ENCODE measurements at places on chromosomes 5 and 9.

DNA sequence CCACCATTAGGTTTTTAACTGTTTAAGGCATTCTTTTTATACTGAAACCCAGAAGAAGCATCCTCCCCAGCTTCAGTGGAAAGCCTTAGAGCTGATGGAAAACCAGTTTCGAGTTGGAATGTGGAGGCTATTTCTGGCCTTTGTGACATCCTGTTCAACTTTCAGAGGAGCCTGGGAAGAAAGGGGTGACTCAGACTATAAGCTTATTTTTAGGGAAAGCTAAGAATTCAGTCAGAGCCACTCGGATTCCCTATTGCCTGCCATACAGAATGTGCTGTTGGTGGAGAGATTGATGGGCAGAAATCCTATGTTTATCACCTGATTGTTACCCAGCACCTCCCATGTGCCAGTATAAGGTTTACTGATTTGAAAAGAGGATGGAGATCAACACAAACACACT is 19.8 kb downstream of the PALM2AKAP2 start:
- no peak for DNase-seq

- DNase-seq: no peak
These were observed 2.8 kb downstream of the CACNA1B start for GRCh38 chr9:137880160-137880975.

DNA sequence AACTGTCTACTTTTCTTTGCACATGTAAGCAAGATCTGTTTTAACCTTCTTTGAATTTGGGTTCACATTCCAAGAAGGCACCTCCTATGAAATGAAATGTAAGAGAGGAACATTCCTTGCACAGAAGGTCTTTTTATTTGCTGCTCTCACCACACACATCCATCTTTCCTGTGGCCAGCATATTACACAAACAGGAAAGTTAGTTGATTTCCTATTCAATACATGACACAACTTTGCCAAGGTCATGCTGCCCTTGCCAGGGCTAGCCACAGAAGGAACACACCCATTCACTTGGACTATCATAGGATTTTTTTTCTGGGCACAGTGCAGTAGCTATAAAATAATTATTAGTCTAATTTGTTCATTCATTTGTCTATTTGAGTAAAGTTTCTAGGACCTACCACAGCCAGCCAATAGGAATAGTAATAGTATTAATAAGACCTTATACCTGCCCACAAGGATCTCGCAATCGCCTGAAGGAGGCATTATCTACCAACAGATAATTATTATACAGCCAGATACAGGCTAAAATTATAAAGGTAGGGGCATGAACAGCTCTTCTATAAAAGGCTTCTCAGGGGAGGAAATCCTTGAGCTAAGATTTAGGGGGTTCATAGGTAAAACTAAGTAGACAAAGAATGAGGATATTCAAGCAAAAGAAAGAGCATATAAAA is 78.1 kb upstream of the NREP start:
- no peak for DNase-seq

DNA sequence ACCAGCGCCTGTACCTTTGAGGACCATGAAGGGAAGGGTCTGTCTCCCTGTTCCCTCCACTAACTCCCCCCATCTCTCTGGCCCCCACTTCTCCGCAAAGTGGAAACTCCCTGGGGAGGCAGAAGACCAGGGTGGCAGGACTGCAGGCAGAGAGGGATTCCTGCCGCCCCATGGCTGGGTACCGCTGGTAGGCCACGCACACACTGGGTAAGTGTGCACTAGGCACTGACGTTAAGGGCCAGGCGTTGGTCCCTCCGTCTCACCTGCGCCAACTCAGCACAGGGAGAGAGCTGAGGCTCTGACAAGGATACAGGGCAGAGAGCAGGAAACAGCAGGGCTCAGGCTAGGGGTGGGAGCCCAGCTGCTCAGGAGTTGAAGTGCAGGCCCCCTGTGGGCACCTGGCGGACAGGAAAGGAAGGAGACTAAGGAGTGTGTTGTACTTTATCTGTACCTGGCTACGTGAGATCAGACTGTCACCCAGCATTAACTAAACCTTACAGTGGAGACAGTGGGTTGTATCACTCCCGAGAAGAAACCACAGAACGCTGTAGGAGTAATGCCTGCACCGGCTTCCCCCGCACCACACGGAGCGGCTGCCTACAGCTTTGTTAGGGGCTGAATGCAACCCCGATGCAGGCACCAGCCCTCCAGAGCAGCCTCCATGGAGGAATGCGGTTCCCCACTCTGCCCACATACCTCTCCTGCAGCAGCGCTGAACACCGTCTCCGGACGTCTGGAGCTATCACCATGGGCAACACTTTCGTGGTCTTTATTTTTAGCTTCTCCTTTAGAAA is 34.2 kb upstream of the CLPTM1L start:
- DNase-seq: no peak

DNA sequence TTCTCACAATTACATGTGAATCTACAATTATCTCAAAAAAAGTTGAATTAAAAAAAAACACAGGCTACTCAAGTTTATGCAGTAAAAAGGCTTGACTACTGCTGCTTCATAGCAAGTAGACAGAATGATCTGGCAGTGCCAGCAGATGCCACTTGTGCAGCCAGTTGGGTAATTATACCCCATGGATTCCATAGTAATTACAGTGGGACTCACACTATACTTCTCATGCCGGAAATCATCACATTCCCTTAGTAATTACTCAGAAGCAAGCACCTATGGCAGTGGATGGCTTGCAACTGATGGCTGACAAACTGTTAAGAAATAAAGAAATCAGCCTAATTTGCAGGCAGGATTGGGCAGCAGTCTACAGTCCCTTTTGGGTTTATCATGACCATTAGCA is 463.2 kb upstream of the KLF4 start:
- DNase-seq: no peak

- no peak for DNase-seq
These were observed 51.4 kb upstream of the EPB41L4B start for GRCh38 chr9:109372246-109372645.

DNA sequence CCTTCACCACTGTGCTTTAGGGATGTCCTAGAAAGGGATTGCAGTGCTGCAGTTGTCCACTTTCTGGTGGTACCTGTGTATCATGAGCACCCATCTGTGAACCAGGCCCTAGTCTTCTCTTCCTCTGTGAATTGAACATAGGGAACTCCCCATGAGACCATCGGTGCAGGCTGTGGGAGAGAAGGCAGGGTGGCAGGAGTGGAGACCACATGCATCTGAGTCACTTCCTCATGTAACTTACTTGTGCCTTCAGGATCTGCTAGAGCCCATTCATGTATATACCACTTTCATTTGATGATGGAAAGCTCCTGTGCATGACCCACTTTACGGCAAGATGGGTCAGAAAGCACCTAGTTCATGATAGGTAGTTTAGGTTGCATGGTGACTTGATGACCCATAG is 478.1 kb upstream of the CDH9 start:
- no peak for DNase-seq

DNA sequence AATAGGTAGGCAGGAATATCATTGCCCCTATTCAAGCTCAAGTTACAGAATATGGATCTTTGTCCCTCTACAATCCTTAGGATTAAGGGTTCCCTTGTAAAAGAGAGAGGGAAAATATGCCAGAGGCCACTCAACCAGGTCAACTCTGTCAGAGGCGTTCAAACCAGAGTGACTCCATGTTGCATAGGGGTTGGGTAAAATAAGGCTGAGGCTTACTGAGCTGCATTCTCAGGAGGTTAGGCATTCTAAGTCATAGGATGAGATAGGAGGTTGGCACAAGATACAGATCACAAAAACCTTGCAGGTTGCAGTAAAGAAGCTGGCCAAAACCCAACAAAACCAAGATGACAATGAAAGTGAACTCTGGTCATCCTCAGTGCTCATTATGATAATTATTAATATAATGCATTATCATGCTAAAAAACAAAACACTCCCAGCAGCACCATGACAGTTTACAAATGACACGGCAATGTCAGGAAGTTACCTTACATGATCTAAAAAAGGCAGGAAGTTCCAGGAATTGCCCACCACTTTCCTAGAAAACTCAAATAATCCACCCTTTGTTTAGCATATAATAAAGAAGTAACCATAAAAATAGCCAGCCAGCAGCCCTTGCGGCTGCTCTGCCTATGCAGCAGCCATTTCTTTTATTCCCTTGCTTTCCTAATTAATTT is 64.8 kb downstream of the ERP44 start:
- DNase-seq: no peak

DNA sequence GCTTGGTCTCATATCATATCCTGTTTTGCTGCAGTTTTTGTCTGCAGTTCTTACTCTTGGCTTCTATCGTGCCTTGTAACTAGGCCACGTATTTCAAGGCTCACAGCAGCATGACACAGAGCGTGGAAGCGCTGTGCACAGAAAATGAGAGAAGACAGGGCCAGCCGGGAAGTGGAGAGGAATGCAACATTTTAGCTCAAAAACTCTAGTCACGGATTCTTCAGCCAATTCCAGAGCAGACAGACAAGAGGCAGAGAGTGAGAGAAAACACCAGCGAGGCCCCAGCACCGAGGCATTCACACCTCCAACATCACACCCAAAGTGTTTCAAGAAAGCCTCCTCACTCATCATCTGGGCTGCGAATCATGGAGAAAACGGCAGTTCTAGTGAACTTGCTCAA is 160.8 kb downstream of the DNAH5 start:
- no peak for DNase-seq

DNA sequence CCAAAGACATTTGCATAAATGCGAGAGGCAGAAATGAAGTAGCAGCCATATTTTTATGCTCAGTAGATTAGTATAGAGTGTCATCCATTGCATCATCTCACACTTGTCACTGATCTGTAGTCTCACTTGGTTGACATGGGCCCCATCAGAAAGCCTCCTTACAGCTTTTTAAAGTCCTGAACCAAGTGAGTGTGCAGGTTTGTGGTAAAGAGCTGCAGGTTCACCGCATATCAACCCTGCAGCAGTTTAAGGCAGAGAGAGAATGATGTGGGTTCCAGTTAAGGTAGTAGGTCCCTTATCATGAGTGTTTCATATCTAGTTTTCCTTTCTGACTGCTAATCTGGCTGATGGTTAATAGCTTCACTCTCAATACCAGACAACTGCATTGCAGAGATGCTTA is 1080.3 kb downstream of the NR2F1-AS1 start:
- no peak for DNase-seq

GRCh38 chr9:130445268-130445983 is 665 bp downstream of the ASS1 start:
- no peak for DNase-seq

- DNase-seq: no peak
These were observed 21.1 kb upstream of the GOLPH3 start for GRCh38 chr5:32195265-32195664.

- DNase-seq: no peak
These were observed 36.0 kb upstream of the CLPTM1L start for GRCh38 chr5:1380910-1381309.

GRCh38 chr5:91006713-91007112 is 376.4 kb downstream of the ARRDC3 start:
- DNase-seq: no peak

GRCh38 chr5:65623482-65623881 is 651 bp downstream of the TRIM23 start:
- no peak for DNase-seq

DNA sequence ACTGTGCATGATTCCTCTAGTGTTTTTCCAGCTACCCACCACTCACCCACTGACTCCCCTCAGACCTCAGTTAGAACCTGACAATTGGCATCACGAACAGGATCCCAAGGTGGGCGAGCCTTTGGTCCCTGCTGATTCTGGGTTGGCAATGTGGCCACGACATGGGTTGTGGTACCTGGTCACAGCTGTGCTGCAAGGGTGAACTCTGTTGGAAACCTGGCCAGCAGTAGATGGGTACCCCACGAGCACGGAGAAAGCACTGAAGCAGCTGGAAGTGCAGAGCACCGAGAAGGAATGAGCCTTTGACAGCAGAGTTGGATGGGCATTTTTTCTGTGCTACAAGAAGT is 180.1 kb downstream of the PDE4D start:
- DNase-seq: no peak

DNA sequence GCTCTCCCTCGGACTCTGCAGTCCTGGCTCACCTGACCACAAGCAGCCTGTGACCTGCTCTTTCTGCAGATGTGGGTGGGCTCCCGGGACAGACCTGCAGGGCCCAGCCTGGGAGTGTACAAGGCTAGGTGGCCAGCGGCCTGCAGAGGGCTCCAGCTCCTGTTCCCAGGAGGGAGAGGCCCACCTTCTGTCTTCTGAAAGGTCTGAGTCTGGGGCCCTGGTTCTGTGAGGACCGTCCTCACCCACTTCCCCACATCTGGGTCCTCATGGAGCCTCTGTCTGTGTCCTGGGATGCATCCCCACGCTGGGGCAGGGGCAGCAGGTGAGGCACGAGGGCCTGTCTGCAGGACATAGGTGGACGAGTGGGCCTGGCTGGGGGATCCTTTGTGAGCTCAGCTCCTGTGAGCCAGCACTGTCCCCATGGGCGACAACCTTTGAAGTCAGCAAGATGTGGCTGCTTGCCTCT is 43.7 kb downstream of the PHF2 start:
- no peak for DNase-seq

- DNase-seq: no peak
These were observed 14.2 kb upstream of the MACIR start for GRCh38 chr5:103244398-103244797.

GRCh38 chr5:14184082-14184481 is 40.9 kb downstream of the TRIO start:
- no peak for DNase-seq

GRCh38 chr5:145203193-145203592 is 631.9 kb downstream of the PRELID2 start:
- no peak for DNase-seq

- DNase-seq: no peak
These were observed 174.6 kb downstream of the CD180 start for GRCh38 chr5:67021962-67022361.

DNA sequence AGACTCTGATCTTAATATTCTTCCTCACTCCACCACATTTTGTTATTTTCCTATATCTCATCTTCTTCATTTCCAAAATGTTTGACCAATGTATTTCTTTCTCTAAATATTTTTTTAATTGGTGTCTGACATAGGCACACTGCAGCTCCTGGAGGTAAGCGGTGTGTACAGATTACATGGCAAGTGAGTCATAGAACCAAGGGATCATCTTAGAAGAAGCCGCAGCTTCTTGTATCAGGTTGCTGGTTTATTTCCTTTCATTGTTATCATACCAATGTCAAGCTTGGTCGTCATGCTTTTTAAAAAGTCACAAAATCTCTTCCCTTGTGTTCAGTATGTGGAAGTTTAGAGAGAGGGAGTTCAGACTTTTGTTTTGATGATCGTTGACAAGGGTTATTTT is 526.1 kb upstream of the CDH18 start:
- DNase-seq: no peak

DNA sequence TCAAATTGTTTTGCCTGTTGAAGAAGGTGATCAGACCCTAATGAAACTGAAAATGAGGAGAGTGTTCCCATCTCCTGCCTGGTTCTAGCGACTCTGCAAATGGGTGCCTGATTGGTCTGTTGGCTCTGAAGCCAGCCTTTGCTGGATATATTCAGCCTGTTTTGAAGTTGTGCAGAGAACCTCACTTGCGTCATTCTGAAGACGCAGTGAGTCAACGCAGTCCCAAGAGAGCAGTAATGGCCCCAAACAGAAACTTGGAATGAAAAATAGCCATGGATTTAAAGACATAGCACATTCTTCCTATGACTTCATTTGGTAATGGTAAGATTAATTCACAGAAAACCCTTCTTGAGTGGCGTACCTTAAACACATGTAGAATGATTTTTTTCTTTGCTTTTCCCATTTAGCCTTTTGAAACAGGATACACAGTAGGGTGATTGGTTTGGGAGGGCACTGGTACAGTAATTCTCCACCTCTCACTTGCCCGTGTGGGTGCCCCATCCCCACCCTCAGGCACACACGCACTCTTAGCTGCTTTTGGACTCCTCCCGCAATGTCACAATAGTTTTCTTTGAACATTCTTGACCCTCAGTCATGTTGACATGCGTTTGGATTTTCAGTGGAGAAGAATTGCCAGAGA is 54.1 kb upstream of the ABL1 start:
- no peak for DNase-seq

GRCh38 chr5:150256410-150257064 is 33.0 kb downstream of the CAMK2A start:
- no peak for DNase-seq
